CD4-positive, alpha-beta T cell (primary cell): ENCODE measurements at places on chromosomes 13 and 19.

GRCh38 chr19:33204136-33204973, 10.2 kb downstream of the LRP3 start:
- no peak for DNase-seq

- DNase-seq, result no peak
These were observed 125.4 kb upstream of the ZNF507 start for GRCh38 chr19:32219881-32220472.

DNA sequence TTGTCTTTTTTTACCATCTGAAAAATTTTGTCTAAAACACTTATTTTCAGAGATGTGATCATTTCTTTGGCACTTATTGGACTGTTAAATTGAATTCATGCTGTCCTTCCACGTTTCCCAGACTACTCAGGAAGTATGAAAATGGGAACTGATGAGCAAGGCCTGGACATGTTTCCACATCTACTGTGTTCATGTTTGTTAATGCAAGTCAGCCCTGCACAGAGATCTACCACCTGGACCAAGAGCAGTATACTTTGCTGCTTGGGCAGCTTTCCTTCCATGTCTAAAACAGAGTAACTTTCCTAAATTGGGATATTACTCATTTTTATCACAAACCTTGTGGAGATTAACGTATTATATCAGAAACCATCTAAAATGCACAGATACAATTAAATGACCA, 687.4 kb downstream of the DIAPH3 start:
- no peak for DNase-seq

- DNase-seq, result no peak
These were observed 4.8 kb upstream of the LAMP1 start for GRCh38 chr13:113292021-113292862.

DNA sequence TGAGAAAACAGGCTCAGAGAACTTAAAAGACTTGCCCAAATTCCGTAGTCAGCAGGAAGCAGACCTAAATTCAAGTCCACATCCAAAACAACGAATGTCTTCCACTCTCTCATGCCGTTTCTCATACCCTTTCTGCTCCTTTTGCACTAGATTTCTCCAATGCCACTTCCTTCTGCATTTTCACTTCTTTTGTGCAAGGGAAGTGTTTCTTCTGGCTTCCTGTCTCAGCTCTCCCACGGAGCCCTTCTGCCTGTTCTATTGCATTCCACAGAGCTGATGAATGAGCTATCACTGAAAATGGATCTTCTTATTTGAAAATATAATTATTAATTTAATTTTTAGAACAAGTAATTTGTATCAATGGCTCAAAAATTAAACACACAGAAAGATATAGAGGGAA, 56.1 kb upstream of the STK24 start:
- DNase-seq, result no peak

GRCh38 chr19:33385956-33386355, 12.4 kb downstream of the CEBPG start:
- DNase-seq, result no peak

DNA sequence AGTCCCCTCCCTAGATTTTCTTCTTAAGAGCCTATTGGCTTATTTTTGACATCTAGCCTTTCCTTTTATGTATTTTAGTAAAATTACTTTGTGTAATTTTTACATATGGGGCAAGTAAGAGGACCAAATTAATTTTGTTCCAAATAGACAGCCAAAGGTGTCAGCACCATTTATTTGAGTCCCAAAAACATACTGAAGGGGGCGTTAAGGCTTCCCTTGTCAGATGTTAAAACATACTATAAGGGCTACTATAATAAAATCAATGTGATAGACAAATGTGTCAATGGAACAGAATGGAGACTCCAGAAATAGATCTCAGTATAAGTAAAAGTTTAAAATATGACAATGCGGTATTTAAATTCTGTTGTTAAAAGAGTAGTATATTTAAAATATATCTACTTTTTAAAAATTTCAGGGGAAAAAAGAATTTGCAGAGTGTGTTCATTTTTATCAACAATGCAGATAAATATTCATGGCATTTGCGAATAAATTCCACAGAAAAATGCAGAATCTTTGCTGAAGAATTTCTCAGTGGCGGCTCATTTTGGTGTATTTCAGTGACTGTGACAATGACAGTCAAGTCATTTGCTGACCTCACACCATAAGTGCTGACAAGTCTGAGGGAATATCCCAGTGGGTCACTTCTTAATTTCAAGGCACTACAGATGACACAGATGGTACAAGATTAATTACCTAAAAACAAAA, 133.7 kb downstream of the MTUS2 start:
- no peak for DNase-seq

GRCh38 chr13:100439247-100439970, 149.2 kb downstream of the GGACT start:
- DNase-seq, result no peak

GRCh38 chr19:47068246-47068645, 19.8 kb upstream of the TMEM160 start:
- no peak for DNase-seq

GRCh38 chr13:44052780-44053184, 173.1 kb downstream of the LACC1 start:
- no peak for DNase-seq

DNA sequence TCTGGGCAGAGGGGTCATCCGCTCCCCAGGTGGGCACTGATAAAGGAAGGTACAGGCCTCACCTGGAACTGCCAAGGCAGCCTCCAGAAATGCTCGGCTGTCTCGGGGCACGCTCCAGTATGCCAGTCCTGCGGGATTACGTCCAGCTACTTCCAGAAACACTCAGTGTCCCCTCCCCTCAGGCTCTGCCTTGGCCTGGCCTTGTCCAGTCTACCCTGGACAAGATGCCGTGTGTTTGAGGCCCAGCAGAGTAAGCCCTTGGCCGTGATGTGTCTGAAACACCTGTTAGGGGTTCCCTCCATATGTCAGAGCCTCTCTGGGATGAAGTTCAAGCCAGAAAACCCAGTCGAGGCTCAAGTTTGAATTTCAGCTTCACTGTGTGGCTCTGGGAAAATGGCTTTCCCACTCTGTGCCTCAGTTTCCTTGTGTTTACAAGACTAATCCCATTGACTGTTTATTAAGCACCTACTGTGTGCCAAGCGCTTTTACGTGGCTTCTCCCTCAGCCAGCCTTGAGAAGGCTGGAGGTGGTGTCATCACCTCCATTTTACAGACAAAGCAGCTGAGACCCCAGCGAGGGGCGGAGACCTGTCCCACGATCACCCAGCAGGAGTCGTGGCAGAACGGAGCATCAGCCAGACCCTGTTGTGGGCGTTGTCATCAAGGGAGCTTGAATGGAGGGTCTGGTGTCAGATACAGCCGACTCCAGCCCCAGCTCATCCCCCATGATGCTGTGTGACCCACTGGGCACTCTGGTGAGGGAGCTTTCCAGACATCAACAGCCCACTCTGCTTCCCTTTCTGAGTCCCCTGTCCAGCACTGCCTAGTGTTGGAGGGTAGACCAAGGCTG, 2.0 kb upstream of the PIK3R2 start:
- peak; percentile 37 for DNase-seq

DNA sequence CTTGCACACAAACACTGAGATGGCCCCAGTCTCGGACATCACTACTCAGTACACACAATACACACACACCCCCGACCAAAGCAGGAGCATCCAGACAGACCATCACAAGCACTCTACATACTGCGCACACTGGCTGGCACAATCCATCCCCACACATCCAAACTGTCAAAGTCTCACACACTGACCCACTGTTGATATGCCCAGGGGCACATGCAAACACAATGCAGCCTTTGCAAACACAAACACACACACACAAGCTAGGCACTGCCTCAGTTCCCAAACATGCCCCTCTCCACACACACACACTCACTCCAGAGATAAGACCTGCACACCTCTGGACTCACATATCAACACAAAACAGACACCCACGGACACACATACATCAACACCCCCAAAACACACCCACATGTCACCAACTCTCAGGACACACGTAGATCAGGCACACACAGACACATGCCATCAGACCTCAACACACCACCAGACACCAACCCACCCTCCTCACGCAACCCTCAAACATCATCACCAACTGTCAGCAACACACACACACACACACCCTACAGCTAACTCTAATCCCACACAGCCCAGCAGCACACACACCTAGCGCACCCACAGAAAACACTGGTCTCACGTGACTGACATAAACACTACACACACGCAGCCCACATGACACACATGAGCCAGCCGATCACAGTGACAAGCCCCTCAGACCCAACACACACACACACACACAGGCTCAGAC, 1.9 kb downstream of the BBC3 start:
- DNase-seq, result no peak

DNA sequence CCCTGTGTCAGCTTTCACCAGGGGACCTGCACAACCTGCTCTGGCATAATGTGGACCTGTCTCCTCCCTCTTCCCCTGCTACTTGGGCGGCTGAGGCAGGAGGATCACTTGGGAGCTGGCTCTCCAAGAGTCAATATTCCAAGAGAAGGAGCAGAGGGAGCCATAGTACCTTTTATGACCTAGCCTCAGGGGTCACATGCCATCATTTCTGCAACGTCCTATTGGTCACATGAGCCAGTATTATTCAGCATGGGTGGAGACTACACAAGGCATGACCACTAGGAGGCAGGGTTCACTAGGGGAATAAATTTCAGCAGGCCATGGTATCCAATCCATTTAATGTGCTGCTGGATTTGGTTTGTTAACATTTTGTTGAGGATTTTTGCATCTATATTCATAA, 12.0 kb upstream of the SHFL start:
- no peak for DNase-seq

DNA sequence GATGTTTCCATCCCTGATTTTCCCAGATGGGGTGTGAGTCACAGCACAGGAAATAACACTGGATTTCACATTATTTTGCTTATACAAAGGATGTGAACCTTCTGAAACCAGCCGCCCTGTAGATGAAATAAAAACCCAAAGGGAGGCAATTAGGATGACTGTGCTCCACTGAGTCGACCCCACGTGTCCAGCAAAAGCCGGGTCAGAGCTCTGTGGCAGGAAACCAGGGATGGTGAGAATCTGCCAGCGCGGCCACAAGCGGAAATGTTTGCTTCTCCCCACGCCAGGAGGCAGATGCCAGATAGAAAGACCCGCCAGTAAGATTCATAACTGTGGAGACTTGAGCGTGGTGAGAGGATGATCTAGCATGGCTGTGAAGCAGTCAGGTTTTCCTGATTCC, 764.4 kb downstream of the LIG4 start:
- no peak for DNase-seq

- no peak for DNase-seq
These were observed 1381.0 kb upstream of the MIR17HG start for GRCh38 chr13:89966524-89966923.

GRCh38 chr19:53161123-53161522, 2.3 kb upstream of the ZNF347 start:
- DNase-seq, result no peak

GRCh38 chr19:50155520-50156109, 7.5 kb downstream of the IZUMO2 start:
- no peak for DNase-seq

DNA sequence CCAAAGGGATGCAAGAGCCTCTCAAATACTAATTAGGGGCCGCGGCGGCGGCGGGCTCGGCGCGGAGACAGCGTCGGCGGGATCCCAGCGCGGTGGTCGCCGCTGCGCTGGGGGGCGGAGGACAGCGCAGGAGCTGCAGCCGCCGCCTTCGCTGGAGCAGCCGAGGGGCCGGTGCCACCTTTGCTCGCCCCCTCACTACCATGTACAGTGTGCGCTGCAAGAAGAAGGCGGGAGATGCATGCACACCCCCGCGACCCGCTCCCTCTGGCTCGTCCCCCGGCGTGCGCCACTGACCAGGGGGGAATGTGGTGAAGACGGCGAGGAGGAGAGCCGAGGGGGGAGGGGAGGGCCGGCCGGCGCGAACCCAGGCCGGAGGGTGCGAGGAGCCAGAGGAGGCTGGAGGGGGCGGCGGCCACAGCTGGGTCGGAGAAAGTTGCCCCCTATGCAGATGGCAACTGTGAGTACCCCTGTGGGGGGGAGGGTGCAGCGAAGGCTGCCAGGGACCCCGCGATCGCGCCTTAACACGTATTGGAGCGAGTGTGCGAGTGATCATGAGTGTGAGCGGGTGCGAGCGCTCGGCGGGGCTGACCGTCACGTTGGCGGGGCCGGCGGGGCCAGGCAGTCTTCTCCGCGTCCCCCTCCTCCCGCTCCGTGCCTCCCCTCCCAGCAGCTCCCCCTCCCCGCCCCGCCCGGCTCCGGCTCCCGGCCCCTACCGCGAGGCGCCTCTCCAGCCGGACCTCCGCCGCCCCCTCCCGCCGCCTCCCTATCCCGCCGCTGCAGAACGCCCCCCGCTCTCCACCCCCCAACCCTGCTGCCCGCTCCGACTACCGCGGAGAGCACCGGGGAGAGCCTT, 808 bp downstream of the SLITRK5 start:
- DNase-seq, result no peak

GRCh38 chr13:113649212-113649611, 8.8 kb downstream of the ATP4B start:
- DNase-seq, result no peak

GRCh38 chr13:29520671-29521070, 74.8 kb downstream of the SLC7A1 start:
- DNase-seq, result no peak

DNA sequence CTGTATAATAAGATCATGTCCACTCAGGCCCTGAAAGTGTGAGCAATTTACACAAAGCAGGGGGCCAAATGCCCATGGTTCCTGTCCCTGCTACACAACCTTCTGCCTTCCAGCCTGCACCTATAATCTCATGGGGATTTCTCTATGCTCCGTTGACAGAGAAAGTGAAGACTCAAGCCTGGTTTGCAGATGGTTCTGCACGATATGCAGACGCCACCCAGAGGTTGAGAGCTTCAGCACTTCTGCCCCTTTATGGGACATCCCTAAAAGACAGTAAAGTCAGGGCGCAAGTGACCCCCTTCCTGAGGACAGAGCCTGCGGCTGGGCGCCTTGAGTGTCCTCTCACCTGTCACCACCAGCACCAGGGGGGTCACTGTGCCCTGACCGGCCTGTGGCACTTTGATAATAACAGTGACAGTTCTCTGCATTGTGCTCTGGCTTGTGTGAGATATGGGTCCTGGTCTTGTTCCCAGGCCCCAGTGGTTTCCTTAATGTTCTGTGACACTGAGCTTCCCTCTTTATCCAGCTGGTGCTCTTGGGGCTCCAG, 15.1 kb downstream of the LILRA5 start:
- no peak for DNase-seq

DNA sequence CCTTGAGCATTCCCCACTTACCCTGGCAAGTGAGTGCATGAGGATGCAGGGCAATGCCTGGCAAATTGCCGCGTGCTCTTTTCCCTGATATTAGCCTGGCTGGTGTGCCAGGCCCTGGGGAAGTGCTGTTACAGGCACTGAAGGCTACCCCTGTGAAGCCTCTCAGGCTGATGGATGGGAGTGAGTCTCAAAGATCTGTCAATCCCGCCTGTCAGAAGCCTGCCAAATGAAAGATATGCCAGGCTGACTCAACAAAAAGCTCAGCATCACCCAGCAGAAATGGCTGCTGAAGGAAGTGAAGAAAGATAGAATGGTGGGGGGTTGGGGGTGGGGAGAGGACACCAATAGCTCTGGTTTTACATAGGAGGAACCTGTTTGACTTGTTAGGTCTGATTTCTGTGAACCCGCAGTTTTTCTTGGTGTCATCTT, 112.1 kb downstream of the LACC1 start:
- no peak for DNase-seq
